ENCODE measurements at places on chromosomes 12 and 14. TPM values are rescaled to one million over a fixed set of nuclear protein-coding genes. Genes with fewer than 3 reads are reported as not detected.

DNA sequence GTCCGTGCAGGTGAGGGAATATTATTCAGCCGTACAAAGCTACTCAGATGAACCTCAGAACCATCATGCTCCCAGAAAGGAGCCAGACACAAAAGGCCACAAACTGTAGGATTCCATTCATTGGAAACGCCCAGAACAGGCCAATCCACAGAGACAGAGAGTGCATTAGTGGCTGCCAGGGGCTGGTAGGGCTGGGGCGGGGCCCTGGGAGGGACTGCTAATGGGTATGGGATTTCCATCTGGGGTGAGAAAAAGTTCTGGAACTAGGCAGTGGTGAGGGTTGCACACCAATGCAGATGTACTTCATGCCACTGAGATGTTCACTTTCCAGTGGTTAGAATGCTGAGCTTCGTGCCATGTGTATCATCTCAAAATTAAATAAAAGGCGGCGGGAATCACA lies 101.1 kb downstream of the RFLNA start:
- DNase-seq, result no peak

- DNase-seq, result no peak
Observed at GRCh38 chr12:56688846-56689109, 694 bp upstream of the PTGES3 start.

- no peak for DNase-seq
Observed at GRCh38 chr14:100144996-100145646, 14.3 kb downstream of the DEGS2 start.

- peak; percentile 98 for DNase-seq
Observed at GRCh38 chr12:116381744-116382685, 104.5 kb upstream of the MED13L start.

GRCh38 chr12:23585782-23586163 lies 363.7 kb downstream of the SOX5 start:
- no peak for DNase-seq

GRCh38 chr14:75234173-75235115 lies 44.2 kb upstream of the FOS start:
- DNase-seq, result peak; percentile 94

- DNase-seq, result no peak
Observed at GRCh38 chr12:48978741-48979601, 849 bp downstream of the WNT1 start.

DNA sequence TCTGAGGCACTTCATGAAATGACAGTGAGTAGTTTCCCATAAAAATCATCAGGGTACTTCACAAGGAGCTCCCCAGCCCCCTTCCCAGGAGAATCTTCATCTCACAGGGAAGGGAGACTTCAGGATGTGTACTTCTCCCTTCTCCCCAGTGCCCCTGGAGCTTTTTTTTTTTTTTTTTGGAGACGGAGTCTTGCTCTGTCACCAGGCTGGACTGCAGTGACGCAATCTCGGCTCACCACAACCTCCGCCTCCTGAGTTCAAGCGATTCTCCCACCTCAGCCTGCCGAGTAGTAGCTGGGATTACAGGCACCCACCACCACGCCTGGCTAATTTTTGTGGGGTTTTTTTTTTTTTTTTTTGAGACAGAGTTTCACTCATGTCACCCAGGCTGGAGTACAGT lies 10.4 kb downstream of the ITPK1 start:
- peak; percentile 80 for DNase-seq

DNA sequence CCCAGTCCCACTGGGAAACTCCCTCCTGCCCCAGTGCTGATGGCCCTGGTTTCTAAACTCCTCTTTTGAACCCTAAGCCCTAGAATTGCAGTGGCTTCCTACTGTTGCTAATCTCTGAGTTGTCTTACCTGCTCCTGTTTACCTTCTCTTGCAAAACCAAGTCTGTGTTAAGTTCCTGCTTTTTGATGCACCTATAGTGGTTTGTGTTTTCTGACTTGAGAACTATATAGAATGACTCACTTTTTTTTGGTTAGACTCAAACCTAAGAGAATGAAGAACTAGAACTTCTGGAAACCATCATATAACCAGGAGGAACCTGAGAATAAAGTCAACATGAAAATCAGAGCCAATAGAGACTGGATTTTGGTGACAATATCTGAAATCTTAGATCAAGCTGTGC lies 5.5 kb upstream of the GAS2L3 start:
- no peak for DNase-seq

- DNase-seq, result no peak
Observed at GRCh38 chr14:103232031-103232808, 101.8 kb upstream of the EIF5 start.

DNA sequence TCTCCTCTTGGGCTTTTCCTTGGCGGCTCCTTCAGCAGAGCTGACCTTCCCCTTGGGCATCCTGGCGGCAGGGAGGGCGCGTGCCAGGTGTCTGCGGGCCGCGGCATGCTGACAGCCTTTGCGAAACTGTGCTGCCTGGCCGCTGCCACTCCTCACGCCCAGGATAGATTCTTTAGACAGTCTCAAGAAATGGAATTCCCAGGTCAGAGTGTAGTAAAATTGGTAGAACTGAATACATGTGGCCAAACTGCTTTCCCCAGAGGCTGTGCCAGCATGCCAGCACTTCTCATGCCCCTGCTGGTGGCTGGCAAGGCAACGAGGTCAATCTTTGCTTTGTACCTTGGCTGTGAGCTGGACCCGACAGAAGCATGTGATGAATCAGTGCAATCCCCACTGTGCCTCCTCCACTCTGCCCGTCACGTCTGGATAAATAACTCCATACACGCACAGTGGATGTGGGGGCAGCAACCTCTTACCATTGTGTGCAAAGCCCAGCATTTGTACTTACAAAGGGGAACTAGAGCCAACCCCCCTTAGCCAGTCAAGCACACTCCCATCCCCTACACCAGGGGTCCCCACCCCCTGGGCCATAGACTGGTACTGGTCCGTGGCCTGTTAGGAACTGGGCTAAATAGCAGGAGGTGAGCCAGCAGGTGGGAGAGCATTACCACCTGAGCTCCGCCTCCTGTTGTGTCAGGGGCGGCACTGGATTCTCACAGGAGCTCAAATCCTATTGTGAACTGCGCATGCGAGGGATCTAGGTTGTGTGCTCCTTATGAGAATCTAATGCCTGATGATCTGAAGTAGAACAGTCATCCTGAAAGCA lies 90.9 kb downstream of the ACTN1 start:
- DNase-seq, result peak; percentile 38

The CLEC2B gene
- total RNA-seq, result not detected

The INSM2 gene
- total RNA-seq, result not detected

The SERPINA5 gene
- 0.36 TPM for total RNA-seq

The PTPRR gene
- total RNA-seq, result 1.3 TPM

The TEX22 gene
- total RNA-seq, result 2.5 TPM

The MYH6 gene
- total RNA-seq, result not detected

The INHBC gene
- total RNA-seq, result not detected

All from astrocyte (in vitro differentiated cells and primary cell).